ENCODE measurements at places on chromosomes 11 and 22.

GRCh38 chr11:132685174-132685611 is 847.1 kb downstream of the OPCML start:
- no peak for DNase-seq

DNA sequence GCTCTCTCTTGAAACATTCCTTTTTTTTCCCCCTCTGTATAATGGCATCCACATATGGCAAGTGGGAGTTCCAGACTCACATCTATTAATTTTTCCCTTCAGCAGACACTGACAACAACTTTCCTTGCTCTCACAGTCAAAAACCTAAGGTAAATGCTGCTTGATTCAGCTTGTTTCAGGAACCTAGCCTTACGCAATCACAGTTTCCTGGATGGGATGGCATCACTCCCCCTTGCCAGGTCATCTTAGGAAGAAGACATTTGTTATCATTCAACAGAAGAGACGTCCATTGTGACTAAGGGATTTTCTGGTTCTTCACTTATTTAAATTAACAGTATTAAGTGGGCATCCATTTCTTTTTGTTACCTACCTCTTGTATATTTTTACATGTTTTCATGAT is 112.0 kb upstream of the PDGFD start:
- DNase-seq, result no peak

- DNase-seq, result no peak
Measured at GRCh38 chr11:86620891-86621521, 51.4 kb downstream of the ME3 start.

- no peak for DNase-seq
Measured at GRCh38 chr11:6321961-6322362, 1.7 kb upstream of the CAVIN3 start.

GRCh38 chr11:44944853-44945235 is 5.8 kb downstream of the TP53I11 start:
- no peak for DNase-seq

- no peak for DNase-seq
Measured at GRCh38 chr11:57307666-57308270, 17.0 kb downstream of the TNKS1BP1 start.

DNA sequence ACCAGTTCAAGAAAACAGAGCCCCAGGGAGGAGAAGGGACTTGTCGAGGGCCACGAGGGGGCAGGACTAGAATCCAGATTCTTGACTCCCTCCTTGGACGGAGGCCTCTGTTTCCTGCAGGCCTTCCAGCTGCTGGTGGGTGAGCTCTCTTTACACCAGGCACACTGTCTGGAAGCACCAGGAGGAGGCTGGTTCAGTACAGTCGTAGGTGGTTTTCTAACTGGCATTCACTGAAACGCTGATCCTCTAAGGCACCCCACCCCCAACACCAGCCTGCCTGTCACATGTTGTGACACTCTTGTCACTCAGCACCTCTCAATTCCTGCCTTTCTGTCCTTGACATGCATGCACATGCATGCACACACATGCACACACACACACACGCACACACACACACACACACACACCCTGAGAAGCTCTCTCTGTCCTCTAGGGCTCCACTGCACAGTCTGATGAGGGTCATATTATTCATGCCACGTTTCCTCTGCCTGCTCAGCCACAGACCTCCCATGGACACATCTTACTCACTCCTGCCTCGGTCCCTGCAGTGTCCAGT is 751 bp downstream of the MS4A10 start:
- no peak for DNase-seq

DNA sequence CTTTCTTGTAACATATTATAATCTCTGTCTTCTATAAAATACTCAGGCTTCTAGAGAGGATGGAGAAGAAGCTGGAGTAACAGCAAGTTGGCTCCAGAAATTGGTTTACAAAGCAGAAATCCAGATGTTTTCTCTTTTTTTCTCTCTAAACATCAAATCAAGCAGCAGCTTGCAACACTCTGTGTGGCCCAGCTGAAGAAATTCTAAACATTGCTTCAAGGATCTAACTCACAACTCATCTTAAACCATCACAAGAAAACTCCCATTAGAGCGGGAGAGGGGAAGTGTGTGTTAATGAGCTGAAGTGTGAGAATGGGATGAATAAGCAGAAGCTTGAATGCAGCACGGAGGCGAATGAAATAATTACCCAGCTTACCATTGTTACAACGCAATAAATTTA is 146.5 kb downstream of the OPCML start:
- DNase-seq, result no peak

- DNase-seq, result no peak
Measured at GRCh38 chr11:4677948-4678347, 19.7 kb downstream of the OR51E2 start.

GRCh38 chr11:32911413-32911812 is 18.8 kb downstream of the QSER1 start:
- no peak for DNase-seq

DNA sequence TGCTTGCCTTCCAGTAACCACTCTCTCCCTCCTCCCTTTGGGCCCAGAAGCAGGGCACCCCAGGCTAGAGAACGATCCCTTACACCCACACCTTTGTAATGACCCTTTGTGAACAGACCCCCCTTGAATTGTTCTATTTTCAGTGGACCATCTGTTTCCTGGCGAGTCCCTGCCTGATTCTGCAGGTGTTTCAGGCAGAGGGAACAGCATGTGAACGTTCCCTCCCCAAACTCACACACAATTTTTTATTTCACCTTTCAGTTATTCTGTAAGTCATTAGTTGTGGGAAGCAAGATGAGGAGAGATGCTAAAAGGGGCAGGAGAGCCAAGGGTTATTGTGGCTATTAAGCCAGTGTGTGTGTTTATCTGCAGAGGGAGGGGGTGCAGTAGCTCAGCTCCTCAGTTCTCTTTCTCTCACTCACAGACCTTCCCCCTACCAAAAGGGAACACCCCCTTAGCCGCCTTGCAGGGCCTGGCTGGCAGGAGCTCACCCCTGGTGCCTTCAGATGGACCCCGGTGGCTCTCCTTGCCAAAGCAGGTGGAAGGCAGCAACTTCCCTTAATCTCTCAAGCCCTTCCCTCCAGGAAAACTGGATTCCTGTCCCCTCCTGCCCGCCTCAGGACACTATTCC is 64.8 kb upstream of the SPON1 start:
- DNase-seq, result no peak
